Activated CD4-positive, CD25-positive, alpha-beta regulatory T cell treated with anti-CD3 and anti-CD28 coated beads, Interleukin-2, amount 50 U/mL, for 24 hours (primary cell): ENCODE measurements at places on chromosomes 4 and X.

DNA sequence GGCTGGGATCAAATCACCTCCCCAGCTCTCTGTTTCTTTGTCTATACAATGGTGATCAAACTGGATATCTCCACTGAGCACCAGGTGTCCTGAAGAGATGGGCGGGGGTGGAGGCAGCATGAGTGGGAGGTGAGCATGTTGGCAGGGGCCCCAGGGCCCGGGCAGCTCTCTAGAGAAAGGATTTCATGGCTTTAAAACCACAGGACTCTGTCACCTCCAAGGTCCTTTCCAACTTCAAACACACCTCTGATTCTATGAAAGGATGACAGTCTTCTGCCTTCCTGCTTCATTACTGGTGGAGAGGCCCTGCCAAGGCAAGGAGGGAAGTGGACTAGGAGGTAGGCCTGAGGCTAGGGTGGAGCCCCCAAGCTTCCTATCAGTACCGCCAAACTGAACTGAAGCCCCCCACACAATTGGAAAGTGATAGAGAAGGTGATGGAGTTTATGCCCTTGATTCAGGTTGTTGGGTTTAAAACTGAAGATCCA is 38.6 kb downstream of the TRIM2 start:
- no peak for ATAC-seq

- no peak for ATAC-seq
Observed at GRCh38 chr4:185115827-185116232, 27.2 kb upstream of the SLC25A4 start.

GRCh38 chr4:64430933-64431332 is 21.7 kb upstream of the TECRL start:
- no peak for ATAC-seq

DNA sequence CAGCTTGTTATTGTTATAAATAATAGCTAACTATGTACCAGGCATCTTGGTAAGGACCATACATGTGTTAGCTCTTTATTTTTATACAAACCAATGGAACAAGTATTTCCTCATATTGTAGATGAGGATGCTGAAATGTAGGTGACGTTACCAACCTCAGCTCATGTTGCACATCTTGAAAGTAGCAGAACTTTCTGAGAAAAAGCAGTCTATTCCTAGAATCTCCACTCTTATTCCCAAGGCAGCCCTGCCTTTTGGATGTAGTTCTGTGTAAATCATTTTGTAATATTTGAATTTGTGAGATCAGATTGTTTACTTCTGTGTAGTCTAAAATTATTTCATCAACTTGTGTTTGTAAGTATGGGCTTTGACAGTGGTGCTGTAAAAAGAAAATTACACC is 5.3 kb downstream of the FHDC1 start:
- no peak for ATAC-seq

DNA sequence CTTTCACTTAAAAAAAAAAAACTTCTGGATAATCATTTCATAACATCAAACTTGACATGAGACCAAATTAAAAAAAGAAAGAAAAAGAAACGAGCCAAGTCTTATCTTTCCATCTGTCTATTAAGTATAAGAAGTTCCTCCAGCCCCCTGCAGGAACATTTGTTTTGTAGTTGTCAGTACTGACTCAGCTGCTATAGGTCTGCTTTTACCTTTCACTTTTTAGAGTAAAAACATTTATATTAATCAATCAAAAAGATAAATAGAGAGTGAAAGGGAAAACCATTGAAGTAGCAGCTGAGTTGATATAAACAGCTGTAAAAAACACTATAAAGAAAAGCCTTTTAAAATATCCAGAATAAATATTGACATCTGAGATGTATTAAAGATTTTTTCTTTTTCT is 46.1 kb downstream of the CCDC158 start:
- ATAC-seq: no peak

DNA sequence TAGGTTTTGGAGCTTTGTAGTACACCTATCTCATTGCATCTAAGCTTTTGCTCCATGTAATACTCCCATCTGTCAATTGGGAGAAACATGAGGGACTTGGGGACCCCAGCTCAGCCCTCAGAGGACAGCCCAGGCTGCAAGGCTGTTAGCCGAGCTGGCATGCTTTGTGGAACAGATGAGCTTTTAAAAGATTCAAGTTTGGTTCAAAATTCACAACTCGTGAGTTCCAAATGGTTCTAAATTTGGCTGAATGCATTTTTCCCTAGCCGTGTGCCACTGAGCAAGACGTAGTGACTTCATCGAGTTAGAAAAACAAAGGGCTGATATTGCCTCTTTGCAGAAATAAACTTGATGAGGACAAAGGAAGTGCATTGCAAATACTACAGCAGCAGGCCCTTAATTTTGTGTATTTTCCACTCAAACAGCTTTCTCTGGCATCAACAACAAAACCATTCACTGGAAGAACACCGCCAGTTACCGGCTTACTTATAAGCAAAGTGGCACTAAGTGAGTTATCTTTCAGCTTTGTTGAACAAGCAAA is 165.0 kb upstream of the HS3ST1 start:
- ATAC-seq: no peak

GRCh38 chrX:2584251-2585157 is 83.7 kb upstream of the DHRSX start:
- no peak for ATAC-seq

- ATAC-seq: no peak
Observed at GRCh38 chr4:15260758-15261157, 167.1 kb upstream of the C1QTNF7 start.

- ATAC-seq: no peak
Observed at GRCh38 chrX:18173494-18174180, 47.0 kb downstream of the BEND2 start.
